ENCODE measurements at places on chromosomes 2 and 18.

DNA sequence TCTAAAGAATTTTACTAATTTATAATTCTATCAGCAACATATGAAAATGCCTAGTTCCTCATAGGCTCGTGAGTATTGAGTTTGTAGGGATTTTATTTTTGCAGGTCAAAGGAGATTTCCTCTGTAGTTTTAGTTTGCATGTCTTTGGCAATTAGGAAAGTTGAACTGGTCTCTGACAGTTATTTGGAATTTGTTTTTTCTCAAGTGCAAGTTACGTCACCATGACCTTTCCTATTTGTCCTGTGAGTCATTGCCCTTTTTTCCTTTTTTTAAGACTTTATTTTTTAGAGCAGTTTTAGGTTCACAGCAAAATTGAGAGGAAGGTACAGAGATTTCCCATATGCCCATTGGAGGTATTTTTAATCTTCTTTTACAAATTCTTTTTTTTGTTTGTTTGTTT lies 29.0 kb downstream of the RAMP1 start:
- no peak for DNase-seq

DNA sequence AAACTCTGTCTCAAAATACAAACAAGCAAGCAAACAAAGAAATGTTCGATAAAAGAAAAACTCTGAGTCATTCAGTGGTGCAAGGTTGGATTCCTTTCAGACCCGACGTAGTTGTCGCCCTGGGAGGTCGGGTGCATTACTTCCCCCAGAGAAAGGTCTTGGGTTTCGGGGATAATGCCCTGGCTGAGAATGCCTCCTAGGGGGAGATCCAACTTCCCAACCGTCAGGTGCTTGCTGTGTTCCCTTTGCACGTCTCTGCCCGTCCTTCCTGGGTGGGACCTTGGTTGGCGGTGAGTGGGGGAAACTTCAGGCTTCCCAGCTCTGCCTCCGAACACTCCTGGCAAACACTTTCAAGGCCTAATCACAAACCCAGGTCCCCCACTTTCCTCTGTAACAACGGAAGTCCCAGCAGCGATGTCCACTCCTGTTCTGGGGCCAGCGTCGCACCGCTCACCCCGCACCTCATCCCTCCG lies 609 bp downstream of the TPGS2 start:
- DNase-seq: peak; percentile 49

- no peak for DNase-seq
Observed at GRCh38 chr2:71453404-71454220, at the start of gene DYSF. TSS of gene DYSF (plus strand) at chr2:71453561.

DNA sequence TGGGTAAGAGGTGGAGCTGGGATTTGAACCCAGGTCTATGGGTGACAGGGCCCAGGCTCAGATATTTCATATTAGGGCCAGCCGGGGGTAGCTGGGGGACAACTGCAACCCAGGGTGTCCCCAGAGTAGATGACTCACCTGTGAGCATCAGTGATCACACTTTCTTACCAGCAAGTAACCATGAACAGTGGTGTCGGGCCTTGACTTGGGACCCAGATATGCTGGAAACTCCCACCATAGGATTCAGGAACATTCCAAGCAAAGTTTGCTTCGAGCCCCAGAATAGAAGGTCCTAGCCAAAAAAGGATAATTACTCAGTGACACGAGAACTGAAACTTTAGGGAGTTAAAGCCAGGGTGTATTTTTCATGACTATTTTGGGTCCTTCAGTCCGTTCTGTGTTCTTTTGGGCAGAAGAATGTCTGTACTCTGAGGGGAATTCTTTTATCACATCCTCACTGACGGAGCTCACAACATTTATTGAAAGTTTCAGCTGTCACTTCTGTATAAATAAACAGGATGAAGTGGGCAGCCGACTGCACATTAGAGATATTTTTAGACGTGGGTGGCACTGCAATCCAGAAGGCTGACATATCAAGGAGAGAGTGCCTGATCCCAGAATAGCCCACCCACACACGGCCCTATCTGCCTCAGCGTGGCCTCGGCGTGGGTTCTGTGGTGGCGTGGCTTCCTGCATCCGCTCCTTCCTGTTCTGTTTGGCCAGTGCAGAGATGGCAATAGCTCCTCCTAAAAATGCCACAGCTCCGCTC lies 45.6 kb downstream of the RAMP1 start:
- DNase-seq: peak; percentile 20

DNA sequence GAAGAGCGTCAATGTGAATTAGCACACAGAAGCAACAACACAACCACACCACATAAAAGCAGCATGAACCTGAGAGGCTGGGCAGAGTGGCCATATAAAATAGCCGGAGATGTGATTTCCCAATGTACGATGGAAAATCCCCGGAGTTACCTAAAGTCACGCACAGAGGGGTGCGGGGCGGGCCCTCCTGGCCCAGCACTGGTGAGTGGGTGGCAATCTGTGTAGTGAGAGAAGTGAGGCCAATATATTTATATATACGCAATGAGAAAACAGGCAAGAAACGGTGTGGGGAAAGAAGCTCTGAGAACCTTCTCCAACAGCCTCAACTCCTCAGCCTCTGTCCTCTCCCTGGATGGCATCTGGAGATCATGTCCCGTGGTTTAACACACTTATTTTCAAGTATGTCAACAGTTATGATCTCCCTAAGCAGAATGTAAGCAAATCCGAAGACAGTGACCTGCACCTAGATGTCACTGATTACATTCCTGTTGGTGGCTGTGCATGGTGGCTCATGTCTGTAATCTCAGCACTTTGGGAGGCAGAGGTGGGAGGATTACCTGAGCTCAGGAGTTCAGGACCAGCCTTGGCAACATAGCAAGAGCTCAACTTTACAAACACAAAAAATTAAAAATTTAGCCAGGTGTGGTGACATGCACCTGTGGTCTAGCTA lies 41.6 kb downstream of the CRACDL start:
- no peak for DNase-seq

GRCh38 chr2:133591164-133591563 lies 22.9 kb upstream of the NCKAP5 start:
- no peak for DNase-seq

DNA sequence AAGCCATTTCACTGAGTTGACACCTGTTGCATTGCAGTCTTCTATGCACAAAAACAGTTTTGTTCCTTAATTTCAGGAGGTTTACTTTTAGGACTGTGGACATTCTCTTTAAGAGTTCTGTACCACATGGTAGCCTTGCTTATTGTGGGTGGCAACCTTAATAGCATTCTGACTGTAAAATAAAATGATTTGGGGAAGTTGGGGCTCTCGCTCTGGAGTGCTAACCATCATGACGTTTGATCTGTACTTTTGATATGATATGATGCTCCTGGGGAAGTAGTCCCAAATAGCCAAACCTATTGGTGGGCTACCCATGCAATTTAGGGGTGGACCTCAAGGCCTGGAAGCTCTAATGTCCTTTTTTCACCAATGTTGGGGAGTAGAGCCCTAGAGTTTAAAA lies 3.4 kb downstream of the CTLA4 start:
- DNase-seq: no peak

DNA sequence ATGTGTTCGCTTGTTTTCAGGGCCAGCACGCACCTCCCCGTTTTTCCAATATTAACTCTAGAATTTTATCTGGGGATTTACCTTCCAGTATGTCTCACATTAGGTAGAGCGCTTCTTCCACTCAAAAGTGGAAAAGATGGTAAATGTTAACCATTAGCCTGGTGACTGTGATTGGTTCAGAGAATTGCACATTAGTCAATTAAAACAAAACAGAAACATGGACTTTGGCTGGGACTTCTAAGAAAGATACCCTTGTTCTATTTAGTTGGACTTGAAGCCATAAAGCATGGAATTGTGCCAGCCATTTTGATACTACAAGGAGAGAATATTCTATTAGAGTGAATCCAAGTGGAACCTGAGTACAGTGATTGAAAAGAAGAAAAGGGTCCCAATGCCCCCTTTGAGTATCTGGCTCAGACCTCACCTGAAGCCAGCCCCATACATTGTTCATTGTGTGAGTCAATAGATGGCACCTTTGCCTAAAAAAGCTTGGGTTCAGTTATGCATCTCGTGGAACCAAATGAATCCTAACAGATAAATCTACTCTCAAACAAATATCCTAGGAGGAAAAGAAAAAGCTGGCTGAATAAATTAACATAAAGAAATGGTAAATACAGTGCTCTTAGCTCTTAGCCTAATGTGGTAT lies 354.3 kb downstream of the IRS1 start:
- no peak for DNase-seq

DNA sequence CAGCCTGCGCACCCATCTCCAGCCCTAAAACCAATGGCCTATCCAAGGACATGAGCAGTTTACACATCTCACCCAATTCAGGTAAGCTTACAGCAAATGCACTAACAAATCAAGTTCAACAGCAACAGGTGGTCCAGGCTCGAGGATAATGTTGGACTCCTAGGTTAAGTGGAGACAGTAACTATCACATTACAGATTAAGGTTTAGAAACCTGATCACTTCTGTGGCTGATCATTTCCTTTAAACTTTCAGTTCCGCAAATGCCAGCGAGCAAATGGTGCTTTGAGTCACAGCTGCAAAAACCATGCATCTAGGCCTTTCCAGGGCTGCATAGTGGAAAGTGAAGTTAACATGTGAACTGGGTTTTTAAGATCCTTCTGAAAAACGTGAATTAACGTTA lies 259.4 kb downstream of the GBX2 start:
- no peak for DNase-seq

DNA sequence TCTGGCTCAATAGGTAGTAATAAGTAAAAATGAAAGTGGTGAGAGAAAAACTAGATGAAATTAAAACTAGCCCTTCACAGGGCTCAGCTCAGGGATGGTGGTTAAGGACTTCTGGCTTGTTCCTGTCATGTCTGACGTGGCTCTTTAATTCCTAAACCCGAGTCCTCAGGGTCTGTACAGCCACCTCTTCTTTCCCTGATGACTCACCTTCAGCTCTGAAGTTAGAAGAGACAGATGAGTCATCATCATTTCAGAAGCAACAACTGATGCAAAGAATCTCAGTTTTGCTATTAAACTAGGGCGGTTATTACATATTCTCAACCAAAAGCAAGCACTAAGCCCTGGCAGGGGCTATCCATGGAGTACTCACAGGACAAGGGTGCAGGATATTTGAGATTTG lies 24.0 kb upstream of the ITGB6 start:
- no peak for DNase-seq

DNA sequence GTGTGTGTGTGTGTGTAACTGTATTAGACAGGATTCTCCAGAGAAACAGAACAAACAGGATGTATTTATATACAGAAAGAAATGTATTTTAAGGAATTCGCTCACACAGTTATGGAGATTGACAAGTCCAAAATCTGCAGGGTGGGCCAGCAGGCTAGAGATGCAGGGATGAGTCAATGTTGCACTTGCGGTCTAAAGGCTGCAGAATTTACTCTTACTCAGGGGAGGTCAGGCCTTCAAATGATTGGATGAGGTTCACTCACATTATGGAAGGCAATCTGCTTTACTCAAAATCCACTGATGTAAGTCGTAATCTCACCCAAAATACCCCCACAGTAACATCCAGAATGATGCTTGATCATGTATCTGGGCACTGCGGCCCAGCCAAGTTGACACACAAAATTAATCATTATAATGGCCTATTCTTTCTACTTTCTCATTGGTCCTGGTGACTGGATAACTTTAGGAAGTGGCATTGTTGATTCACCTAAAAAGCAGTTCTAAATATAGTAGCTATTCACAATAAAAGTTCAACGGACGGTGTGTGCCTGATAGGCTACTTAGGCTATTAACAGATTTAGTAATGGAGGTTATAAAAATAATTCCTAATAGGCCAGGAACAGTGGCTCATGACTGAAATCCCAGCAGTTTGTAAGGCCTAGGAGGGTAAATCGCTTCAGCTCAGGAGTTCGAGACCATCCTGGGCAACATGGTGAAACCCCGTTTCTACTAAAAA lies 40.6 kb upstream of the ACYP2 start:
- DNase-seq: no peak

GRCh38 chr2:144484201-144484948 lies 35.5 kb downstream of the ZEB2 start:
- DNase-seq: no peak

- no peak for DNase-seq
Observed at GRCh38 chr2:29213888-29214291, 98.7 kb downstream of the CLIP4 start.

DNA sequence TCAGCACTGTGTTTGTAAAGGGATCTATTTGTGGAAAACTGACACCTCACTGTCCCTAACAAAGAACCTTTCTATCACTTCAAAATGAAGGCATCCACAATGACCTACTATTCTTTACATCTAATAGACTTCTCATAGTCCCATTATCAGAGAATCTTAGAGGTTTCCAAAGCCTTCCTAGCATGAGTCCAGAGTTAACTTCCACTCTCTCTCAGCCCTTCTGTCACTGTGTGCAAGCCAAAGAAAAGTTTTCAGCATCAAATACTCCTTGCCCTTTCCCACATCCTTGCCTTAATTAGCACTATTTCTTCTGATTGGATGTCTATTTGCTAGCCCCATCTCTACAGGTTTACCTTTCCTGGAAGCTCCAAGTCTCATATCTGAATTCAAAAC lies 178.5 kb downstream of the ERBB4 start:
- no peak for DNase-seq

DNA sequence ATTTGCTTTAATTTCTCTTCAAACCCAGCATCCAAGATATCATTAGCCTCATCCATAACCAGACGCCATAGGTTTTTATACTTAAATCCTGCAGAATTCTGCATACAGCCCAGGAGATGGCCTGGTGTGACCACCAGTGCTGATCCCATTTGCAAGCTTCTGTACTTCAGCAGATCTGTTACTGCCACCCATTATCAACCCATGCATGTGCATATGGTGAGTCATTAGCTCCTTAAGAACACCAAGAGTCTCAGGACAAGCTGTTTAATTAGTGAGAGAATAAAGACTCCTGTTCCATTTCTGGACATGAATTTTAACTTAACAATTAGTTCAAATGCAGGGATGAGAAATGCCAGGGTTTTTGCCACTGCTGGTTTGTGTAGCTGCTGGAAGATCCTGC lies 110.7 kb upstream of the TANK start:
- no peak for DNase-seq

DNA sequence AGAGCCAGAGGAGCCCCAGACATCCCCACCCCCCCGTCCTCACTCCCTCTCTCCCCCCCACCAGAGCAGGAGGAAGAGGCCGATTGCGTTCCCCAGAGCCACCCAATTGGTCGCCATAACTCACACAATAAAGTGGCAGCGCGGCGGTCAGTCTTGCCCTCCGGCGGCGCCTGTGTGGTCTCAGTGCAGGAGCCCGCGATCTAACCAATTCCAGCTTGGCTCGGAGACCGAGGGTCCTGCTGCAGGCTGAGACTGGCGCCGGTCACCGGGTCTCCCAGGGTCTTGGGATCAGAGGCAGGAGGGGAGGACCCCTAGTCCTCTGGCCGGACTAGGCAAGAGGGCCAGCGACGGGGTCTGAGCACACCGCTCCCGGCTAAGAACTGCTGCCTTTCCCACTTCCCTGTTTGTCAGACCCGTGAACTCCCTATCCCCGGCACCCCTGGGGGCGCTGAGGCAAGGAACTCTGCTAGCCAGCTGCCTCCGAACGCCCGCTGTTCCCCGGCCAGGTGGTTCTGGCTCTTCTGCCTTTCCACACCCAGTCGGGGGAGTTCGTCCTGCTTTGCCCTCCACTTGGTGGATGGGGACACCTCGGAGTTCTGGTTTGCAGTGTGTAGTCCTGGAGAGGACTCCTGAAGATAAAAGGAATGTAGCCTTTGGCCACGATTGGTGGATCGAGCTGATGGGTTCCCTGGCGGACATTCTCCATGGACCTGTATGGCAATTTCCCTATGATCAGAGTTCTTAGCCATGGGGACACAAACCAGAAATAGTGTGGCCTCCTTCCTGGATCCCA lies 1.0 kb upstream of the HOXD12 start:
- DNase-seq: no peak

- DNase-seq: no peak
Observed at GRCh38 chr18:13660510-13660909, 65.8 kb downstream of the FAM210A start.

GRCh38 chr2:70089220-70089982 lies 2.1 kb downstream of the PCBP1 start:
- peak; percentile 58 for DNase-seq

GRCh38 chr18:72822202-72822601 lies 45.6 kb downstream of the NETO1 start:
- no peak for DNase-seq
